SW480 (cell line): ENCODE measurements at places on chromosomes 13 and 19.

DNA sequence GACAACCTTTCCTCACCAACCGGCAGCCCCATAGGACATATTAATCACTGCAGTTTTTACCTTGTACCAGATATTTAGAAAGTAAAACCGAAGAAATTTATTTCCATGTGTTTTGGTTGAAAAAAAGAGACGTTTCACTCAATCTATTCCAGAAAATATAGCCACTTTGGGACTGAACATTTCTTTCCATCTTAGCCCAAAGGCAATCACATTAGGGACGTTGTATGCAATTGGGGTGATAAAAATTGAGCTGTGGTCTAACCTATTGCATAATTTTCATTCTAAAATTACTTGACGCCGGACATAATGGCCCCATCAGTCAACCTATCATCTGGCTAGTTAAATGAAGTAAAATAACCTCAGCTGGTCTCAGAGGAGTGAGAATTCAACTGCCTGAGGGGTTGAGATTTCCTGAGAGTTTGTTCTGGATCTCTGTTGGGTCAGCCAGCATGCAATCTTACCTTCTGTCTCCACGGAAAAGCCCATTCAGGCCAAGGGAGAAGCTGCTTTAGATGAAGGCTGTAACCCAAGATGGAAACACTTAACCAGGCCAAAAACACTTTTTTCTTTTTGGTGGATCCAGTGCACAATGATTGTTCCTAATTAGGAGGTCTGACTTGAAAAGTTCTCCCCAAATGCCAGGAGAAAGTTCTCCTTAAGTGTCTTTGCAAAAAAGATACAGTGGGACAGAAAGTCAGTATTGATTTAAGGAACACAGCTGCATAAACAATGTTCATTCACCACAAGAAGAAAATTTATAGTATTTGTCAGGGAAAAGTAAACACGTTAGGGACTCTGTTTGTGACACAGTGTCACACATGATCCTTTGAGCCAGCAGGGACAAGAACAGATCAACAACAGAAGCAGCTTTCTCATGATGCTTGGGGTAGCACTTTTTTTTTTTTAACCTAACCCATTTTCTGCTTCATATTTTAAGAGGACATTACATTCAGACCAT lies 34.1 kb downstream of the DLEU7 start:
- DNase-seq = no peak

DNA sequence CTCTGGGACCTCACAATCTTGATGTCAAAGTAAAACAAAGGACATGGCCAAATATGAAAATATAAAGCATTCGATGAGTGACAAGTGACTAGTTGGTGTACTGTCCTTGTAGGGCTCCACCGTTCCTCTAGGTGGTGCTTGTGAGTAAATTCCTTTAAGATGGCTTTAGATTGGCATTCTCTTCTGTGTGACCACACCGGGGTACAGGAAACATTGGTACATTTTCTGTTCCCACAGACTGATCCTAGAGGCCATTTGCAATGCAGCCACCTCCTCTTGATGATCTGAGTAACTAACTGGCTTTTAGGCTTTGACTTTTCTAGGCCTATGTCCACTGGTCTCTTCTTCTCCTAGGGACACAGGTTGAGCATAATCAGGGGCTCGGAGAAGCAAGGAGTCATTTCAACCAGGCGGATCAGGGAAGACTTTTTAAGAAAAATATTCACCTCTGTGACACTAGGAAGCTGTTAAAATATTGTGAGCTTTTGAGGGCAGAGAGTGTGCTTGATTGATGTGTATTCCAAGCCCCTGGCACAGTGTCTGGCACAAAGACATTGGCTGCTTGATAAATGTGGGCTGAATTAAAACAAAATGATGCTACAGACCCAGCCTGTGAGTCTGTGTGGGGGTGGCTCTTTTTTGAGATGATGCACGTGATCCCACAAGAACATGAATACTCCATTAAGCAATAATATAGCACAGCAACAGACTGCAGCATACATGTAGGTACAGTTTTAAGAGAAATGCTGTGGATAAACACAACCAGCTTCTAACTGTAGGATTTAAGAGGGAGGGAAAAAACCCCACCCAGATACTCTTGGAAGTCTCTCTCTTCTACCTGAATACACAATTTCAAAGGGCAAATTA lies 21.0 kb downstream of the EPSTI1 start:
- DNase-seq = peak; percentile 76

GRCh38 chr13:48316826-48317510 lies 13.4 kb downstream of the RB1 start:
- no peak for DNase-seq

GRCh38 chr13:47480951-47481350 lies 520.1 kb downstream of the SUCLA2 start:
- DNase-seq = no peak

DNA sequence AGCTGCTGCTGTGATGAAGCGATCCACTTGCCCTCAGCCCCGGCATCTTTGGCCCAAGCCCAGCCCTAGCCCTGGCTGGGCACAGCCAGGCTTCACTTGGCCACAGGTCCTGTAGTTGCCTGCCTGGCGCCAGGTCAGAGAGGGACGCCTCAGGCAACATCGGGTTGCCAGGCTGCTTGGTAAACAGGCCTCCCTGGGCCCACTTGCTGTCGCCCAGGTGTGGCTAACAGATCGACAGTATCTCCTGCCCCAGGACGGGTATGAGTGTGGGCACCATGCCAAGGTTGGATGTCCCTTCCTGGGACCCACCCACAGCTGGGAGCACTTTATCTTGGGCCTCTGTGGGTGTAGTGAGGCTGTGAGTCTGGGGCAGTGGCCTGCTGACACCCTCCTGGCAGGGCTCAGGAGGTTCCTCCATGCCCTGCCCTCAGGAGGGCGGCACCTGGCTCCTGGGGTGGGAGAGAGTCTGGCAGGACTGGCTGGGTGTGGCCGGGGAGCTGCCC lies 27.8 kb downstream of the CARM1 start:
- no peak for DNase-seq

DNA sequence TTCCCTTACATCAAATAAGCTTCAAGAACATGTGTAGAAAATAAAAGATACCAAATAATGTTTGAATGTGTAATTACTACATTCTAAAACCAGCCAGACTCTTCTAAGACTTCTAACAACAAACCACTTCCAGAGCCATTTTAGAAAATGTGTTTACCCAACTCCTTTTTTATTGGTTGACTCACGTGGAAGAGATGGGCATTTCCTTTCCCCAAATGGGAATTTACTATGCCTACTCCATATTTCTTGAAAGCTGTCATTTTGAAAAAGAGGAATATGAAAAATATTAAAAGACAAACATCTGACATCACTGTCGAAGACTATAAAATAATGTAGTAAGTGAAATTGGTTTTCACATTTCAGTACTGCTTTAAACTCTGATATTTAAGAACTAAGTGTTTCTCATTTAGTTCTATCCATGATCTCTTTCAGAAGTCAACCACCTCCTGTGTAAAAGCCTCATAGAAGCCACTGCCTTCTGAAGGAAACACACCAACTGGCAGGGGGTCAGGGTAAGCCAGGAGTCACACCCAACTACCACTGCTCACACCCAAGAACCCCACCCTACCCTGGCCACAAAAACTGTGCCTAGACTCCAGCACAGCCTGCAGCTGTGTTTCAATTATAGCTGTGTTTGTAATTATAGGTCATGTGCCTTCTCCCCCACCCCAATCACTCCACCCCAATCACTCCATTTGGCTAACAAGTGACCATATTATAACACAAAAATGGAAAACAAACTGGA lies 86.8 kb downstream of the UBL3 start:
- no peak for DNase-seq

DNA sequence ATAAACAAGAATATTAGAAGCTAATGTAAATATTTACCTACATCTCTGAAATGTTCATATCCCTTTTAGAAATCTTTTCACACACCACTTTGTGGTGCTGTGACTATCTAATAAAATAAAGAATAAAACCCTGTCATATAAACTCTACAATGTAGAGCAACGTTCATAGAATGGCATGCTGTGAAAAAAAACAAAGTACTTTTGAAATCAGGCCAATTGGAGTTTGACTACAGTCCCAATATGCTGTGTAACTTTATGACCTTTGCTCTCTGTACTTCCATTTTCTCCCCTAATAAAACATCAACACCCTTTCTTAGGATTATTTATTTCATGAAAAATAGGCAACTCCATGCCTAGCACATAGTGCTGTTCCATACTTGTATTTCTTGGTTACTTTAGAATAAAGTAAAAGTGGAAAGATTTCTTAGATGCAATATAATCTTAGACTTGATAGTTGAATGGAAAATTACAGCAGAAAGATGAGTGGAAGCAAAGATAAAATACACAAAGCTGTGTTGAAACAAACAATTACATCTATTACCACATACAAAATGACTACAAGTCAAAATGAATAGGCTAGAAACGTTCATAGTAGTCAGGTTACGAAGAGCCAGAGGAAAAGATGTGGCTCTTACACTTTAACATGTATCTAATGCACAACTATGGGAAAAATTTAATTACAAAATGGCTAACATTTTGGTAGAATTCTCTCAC lies 613.2 kb upstream of the SLITRK5 start:
- no peak for DNase-seq

DNA sequence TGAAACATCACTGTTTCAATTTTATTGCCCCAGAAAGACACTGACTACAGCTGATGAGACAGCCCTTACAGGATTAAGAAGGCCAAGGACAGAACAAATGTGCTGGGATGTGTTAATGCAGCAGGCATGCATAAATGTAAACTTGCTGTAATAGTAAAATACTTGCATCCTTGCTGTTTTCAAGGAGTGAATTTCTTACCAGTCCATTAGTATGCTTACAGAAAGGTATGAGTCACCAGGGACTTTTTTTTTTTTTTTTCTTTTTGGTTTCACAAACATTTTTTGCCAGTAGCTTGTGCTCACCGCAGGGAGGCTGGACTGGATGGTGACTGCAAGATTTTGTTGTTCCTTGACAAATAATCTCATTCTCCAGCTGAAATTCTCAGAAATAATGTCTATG lies 55.1 kb downstream of the GPR180 start:
- DNase-seq = peak; percentile 20

DNA sequence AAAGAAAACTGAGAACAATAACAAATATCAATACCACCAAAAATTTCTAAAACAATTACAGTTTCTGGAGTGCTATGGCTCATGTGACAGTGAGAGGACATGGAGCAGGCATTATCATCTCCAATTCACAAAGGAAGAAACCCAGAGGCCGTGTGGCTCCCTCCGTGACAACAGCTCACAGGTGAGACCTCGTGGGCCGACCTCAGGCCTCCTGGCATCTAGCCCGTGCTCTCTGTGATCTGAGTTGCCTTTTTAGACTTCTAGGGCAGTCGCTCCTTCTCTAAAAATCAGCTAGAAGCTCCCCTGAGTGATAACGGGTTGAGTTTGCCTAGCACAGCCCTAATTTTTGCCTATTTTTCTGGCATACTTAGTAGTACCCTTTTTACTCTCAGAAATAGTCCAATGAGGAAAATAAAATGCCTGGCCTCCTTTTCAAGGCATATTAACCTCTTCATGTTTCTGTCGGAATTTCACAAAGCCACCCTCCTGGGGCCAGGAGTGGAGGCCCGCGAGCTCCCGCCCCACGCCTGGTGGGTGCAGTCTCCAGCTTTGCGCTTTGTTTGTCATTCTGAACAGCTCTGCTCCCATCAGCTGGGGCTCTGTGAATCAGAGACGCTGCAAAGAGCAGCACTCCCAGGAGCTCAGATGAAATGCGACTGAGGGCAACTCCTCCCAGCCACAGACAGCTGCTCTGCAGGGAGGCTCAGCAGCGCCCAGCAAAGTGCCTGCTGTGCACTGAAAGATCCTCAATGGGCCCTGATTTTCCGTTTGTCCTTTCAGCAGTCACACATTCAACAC lies 292.5 kb downstream of the UQCRFS1 start:
- no peak for DNase-seq

GRCh38 chr19:46863818-46864629 lies 3.2 kb downstream of the ARHGAP35 start:
- peak; percentile 74 for DNase-seq

DNA sequence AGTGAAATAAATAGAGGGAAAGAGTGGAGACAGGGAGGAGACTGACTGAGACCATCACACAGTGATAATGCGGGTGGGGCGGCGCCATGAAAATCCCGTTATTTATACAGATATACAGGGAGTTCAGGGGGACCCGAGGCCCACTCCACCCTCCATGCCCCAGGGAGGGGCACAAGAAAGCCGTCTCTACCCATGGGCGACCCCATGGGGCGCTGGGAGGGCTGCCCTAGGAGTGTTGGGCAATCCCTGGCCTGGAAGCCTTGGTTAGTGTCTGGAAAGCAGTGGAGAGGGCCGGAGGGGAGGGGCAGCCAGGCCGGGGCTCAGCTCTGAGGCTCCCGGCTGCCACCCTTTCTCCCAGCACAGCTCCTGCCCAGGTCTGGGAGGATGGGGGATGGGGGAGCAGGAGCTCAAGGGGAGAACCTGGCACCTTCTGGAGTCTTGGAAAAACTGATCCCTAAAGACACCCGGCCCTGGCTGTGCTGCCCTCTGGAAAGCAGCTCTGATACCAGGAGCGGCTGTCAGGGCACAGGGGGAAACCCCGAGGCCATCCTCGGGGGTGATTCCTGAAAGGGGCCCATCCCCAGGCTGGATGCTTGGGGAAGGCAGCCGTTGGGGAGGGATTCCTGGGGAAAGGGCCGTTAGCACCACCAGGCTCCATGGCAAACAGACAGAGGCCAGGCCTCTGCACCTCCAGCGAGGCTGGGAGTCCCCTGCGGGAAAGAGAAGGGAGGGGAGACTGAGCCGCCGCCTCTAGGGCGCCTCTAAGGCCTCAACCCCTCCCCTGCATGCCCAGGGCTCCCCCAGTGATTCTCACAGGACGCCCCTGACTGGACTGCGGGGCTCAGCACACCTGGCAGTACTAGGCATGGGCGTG lies 3.0 kb upstream of the PRKD2 start:
- no peak for DNase-seq

GRCh38 chr13:112934078-112934477 lies 34.9 kb upstream of the MCF2L start:
- DNase-seq = no peak

DNA sequence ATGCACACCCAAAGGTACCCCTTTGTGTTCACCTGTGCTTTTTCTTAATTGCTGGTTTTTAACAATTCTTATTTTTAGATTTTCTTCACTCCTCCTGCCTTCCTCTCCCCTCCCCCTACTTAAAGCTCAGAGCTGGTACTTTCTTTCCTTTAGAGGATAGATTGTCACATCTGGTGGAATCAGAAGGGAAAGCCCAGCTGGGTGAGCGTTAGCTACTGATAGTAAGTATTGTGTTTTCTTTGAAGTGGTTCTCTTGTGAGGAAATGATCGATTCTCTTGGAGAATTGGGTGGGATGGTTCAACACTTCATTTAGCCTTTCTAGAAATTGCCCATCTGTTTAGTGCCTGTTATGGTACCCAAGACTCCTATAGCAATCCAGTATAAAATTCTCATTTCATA lies 84.8 kb downstream of the FLT1 start:
- DNase-seq = no peak

GRCh38 chr13:27104606-27105005 lies 67.0 kb downstream of the USP12 start:
- no peak for DNase-seq
